H4 (cell line): ENCODE measurements at places on chromosomes 5 and 9. TPM values are rescaled to one million over a fixed set of nuclear protein-coding genes. Genes with fewer than 3 reads are reported as not detected.

The KIF27 gene
- total RNA-seq, result 0.64 and 1.2 TPM in 2 replicates

The SLC6A3 gene
- not detected in 2 replicates for total RNA-seq

GRCh38 chr5:161373345-161373707 lies 173.2 kb downstream of the GABRB2 start:
- DNase-seq, result no peak

The FAM170A gene
- total RNA-seq, result not detected in 2 replicates

The IL13 gene
- not detected in 2 replicates for total RNA-seq

- DNase-seq, result no peak
Measured at GRCh38 chr9:86485359-86485758, 131.1 kb upstream of the TUT7 start.

DNA sequence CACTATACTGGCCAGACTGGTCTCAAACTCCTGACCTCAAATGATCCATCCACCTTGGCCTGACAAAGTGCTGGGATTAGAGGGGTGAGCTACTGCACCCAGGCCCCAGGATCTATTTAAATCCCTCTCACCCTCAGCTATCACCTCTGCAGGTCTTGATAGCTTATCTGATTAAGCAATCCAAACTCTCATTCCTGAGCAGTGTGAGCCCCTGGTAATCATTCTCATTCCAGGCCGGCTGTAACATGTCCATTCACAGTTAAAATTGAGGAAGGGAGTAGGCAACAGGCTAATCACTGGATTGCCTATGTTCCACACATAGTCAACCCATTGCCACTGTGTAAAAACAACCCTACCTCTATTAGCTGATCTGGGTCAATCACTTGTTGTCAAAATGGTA lies 111.1 kb downstream of the AGTPBP1 start:
- no peak for DNase-seq

GRCh38 chr5:73229271-73229670 lies 56.3 kb downstream of the TMEM174 start:
- DNase-seq, result no peak

- DNase-seq, result peak; percentile 97
Measured at GRCh38 chr5:1542781-1543180, 19.0 kb upstream of the LPCAT1 start.

DNA sequence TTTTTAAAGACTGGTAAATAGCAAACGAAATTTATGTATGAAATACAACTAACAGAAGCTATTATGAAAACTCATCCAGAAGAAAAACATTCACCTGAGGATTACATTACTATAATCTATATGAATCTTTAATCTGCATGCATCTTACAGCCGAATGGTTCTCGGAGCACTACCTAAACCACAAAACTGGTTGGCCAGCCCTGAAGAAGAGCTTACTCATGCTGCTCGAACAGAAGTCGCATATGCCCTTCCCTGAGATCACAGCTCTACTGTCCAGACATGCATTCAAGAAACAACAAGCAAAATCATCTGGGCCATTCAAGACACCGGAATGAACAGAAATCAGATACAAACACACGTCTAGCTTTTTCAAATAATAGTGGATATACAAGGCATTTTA lies 931.0 kb upstream of the DMAC1 start:
- peak; percentile 22 for DNase-seq

DNA sequence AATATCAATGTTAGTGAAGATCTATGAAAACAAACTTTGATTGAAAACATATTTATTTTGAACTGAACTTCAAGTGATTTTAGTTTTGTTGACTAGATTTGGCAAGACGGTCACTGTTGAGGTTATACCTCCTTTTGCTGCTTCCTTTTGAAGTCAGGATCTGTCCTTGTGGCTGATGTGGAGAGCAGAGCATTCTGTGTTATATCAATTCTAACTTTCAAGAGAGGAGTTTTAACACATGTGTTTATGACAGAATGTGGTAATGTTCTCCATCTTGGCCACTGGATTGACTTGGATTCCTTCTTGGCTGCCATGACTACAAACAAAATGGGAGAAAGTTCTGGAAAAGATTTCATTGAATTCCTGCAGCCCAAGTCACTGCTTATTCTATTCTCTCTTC lies 104.0 kb upstream of the ACTBL2 start:
- no peak for DNase-seq

- DNase-seq, result no peak
Measured at GRCh38 chr9:136019681-136020060, 58.5 kb upstream of the UBAC1 start.

The TRIM14 gene
- total RNA-seq, result 17.8 and 18.9 TPM in 2 replicates

DNA sequence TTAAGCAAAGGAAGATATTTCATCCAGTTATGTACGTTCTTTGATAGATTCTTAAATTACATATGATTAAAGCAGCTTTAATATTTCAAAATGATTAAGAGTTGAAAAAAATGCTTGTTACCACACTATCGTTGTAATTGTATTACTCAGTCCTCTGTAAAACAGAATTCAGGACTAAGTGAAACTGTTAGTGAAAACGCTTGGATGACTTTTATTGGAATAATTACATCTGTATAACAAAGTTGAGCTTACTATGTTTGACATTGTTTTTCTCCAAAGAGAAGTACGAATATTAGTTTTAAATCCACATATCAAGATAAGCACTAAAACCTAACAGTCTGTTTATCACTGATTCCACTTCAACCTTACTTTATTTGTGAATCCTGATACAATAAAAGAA lies 8.7 kb upstream of the NADK2 start:
- no peak for DNase-seq

DNA sequence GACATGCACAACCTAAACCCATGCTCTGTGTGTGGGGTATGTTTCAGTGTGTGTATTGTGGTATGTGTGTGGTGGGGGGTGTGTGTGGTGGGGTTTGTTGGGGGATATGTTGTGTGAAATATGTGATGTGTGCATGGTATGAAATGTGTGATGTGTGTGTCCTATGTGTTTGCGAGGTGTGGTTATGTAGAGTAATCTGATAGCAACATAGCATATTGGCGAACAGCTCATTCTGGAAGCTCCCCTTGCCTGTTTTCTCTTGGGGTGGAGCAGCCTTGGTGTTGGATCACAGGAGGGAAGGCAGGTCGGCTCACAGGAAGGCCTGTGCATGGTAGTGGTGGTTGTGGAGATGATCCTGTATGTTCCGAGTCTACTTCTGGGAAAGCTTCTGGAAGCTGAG lies 35.4 kb upstream of the PHF2 start:
- no peak for DNase-seq

The SYNPO gene
- 4.3 and 7.1 TPM in 2 replicates for total RNA-seq

DNA sequence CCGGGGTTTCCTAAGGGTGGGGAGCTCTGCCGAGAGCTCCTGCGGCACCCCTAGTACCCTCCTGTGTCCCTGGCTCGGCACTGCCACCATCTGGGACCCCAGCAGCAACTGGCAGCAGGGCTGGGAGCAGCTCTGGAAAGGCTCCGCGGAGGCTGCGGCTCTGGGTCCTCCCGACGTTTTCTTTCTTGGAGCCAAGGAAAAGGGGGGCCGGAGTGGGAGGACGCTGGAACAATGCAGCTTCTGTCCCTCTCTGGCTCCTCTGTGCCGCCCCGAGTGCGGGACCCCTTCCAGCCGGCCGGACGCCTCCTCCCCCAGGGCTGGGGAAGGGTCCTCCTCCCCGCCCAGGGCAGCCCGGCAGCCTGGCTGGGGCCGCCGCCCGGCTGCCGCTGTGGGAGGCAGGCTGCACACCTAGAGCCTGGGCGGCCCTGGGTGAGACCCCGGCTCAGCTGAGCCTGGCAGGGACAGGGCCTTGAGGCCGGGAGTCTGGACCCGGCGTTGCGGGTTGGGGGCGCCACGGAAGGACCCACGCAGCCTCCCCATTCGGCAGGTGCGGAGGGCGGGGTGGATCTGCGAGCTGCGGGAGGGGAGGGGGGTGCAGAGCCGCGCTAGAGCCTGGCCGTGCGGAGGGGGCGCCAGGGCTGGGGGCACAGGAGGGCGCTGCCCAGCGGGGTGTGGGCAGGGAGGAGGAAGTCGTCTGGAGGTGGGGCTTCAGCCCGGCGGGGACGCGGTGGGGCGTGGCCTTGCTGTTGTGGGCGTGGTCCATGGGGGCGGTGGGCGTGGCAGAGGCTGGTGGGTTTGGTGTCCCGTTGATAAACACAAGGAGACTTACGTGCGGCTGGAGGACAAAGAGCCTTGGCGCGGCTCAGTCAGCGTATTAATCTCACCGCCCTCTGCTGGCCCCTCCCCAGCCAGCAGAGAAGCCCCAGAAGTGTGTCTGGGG lies 15.1 kb downstream of the GPSM1 start:
- no peak for DNase-seq

The RNF183 gene
- not detected in 2 replicates for total RNA-seq

GRCh38 chr5:28344836-28345433 lies 1306.5 kb upstream of the CDH9 start:
- DNase-seq, result peak; percentile 63

- peak; percentile 74 for DNase-seq
Measured at GRCh38 chr5:73093943-73094342, 26.4 kb upstream of the TMEM171 start.

DNA sequence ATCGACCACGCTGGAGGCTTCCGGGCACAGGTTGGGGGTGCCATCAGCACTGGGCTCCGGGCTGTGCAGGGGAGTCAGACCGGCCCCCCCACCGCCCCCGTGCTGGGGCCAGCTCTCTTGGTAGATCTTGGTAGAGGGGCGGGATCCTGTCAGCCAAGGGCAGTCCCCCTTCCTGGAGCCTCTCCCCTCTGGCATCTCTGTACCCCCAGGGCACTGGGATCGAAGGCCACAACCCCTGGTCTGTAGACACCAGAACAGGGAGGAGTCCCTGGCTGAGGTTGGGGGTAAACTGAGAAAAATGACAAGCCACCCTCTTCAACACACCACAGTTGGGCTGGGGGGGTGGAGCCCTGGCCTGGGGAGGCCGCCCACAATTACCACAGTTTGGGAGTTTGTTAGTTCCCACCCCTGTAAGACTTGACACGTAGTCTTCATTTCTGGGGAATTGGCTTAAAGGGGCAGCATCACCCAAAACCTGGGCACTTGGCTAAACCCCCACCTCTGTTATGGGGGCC lies 882 bp downstream of the CERCAM start:
- no peak for DNase-seq

DNA sequence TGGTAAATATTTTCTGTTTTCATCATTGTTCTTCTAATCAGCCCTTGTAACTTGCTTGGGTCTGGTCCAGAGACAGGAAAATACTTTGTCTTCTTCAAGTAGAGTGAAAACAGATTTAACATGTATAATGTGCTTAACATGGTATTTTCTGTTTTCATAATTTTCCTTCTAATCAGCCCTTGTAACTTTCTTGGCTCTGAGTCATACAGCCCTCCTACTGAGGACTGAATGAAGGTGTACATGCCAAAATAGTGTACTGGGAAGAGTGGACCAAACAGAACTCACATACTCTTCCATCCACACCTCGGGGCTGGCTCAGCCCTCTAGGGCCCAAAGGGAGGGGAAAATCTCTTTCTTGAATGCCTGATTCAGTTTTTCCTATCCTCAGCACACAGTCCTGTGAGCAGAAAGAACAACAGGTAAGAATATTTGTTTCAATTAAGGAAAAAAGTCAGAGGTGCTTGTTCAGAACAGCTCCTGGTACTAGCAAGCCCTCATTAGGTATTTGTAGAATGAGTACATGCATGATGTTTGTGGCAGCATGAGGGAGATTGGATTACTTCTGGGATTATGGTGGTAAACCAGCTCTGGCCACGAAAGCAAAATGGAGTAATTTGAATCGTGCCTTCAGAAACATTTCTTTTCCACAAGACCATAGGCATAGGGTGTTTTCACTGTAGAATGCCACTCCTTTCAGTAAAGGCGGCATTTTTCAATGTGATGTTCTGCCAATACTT lies 24.2 kb upstream of the MACIR start:
- DNase-seq, result no peak

The PPIC gene
- 78.4 and 84.2 TPM in 2 replicates for total RNA-seq

GRCh38 chr5:17944046-17944445 lies 309.8 kb downstream of the TAF11L14 start:
- no peak for DNase-seq

DNA sequence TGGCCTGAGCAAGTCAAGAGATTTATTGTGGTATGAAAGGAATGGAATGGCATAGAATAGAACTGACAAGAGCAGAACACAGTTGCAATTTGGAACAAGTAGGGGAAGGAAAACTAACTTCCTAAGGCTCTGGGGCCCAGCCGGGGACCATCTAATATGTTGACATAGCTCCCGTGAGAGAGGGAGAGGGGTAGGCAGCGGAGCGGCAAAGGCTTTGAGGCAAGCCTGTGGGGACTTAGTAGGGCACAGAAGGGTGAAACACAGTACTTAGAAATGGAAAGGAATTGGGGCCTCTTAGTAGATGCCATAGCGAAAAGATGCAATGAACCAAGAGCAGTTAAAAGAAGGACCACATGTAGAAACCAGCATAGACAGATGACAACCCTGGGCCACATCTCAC lies 11.8 kb upstream of the GNA14 start:
- no peak for DNase-seq

GRCh38 chr9:134870746-134871662 lies 9.6 kb upstream of the FCN2 start:
- DNase-seq, result no peak

- DNase-seq, result no peak
Measured at GRCh38 chr5:128671943-128672342, 133.9 kb upstream of the FBN2 start.

The SPATA31C1 gene
- total RNA-seq, result not detected in 2 replicates

- DNase-seq, result peak; percentile 9
Measured at GRCh38 chr9:17776735-17777134, 197.9 kb downstream of the SH3GL2 start.

- DNase-seq, result no peak
Measured at GRCh38 chr5:179512452-179513000, 37.8 kb upstream of the RUFY1 start.

GRCh38 chr9:33159777-33160127 lies 7.4 kb downstream of the B4GALT1 start:
- DNase-seq, result peak; percentile 69

- no peak for DNase-seq
Measured at GRCh38 chr5:44345871-44346270, 43.3 kb downstream of the FGF10 start.

DNA sequence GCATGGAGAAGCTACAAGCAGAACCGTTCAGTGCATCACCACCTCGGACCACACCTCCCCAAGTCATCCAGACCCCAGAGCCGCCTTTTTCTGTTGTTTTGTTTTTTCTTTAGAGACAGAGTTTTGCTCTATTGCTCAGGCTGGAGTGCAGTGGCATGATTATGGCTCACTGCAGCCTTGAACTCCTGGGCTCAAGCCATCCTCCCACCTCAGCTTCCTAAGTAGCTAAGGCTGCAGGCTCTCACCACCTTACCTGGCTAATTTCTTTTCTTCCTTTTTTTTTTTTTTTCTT lies 13.5 kb upstream of the SFXN1 start:
- DNase-seq, result no peak

GRCh38 chr5:115458003-115458409 lies 86.6 kb downstream of the FEM1C start:
- DNase-seq, result no peak
